ENCODE measurements at places on chromosomes 7 and 10.

GRCh38 chr10:49254556-49255318 is 44.2 kb upstream of the C10orf71 start:
- DNase-seq = no peak

DNA sequence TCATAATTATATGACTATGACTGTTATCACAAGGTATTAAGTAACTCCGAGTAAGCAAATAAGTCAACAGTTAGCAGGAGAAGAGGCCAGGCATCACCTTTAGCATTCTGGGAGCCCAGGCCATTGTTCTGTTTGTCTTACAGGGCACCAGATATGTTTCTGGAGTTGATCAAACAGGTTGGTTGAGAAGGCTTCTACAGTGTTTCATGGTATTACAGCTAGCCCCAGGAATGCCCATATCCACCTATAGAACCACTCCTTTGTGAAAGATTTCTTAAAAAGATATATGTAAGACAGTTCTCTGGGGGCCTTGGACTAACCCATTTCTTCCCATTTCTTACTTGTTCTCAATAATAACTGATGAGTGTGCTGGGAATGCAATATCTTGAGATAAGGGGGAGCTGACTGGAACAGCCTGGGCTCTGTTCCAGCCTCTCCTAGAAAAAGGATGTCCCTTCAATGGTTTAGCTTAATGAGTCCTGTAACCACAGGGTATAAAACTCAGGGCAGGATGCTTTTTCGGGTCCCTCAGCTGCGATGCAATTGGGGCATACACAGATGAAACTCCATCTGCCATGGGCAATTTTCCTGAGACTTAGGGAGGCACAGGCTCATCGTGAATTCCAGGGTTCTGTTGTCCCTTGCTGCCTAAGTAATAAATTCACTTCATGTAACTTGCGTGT is 286.4 kb downstream of the BAMBI start:
- no peak for DNase-seq

DNA sequence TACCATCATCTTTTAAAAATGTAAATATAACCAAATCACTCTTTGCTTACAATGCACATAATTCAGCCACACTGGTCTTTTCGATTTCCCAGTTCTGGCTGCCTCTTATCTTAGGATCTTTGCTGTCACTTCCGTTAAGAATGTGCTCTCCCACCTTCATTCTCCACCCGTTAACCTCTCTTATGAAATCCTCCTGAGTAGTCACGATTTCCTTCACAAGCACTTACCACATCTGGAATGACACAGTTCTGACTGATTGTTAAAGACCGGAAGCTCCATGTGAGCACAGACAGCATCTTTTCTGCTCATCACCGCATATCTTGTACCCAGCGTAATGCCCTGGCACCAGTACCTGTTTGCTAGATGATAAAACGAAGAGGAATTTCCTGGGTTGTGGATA is 84.3 kb downstream of the CUL2 start:
- DNase-seq = no peak

GRCh38 chr10:102113956-102114857 is 6.0 kb downstream of the LDB1 start:
- DNase-seq = no peak

DNA sequence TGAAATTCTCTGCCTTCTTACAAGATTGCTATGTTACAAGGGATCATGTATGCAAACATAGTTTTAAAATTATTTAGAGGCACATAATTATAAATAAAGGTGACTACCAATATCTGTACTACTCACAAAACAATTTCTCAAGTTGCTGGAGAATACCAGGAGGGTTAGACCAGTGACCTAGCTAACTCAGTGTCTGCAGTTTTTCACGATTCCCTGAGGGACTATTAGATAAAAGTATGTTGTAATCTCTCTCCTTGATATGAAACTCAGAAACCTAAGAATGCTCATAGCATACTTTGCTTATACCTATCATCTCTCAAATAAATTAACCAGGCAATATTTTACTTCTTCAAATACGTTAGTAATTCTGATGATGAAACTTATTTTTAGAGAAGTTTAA is 534.0 kb upstream of the ANKRD30A start:
- no peak for DNase-seq

DNA sequence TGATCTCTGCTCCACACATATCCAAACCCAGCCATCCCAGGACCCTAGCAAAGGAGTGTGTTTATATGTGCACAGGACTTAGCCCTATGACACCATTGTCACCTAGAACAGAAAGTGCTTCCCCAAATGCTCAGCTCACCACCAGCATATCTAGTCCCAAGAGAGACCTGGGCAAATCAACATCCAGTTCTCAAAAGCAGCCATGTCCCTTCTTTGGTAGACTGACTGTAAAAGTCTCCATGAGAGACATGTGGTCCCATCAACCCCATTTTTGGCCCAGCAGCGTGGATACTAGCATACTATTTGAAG is 20.9 kb upstream of the ARHGAP22 start:
- no peak for DNase-seq

- DNase-seq = peak; percentile 34
These were observed at the start of gene FAM241B for GRCh38 chr10:69629897-69630650. Gene FAM241B (plus strand): TSS chr10:69630247. CDS start chr10:69631744, 1,497 bp downstream.

DNA sequence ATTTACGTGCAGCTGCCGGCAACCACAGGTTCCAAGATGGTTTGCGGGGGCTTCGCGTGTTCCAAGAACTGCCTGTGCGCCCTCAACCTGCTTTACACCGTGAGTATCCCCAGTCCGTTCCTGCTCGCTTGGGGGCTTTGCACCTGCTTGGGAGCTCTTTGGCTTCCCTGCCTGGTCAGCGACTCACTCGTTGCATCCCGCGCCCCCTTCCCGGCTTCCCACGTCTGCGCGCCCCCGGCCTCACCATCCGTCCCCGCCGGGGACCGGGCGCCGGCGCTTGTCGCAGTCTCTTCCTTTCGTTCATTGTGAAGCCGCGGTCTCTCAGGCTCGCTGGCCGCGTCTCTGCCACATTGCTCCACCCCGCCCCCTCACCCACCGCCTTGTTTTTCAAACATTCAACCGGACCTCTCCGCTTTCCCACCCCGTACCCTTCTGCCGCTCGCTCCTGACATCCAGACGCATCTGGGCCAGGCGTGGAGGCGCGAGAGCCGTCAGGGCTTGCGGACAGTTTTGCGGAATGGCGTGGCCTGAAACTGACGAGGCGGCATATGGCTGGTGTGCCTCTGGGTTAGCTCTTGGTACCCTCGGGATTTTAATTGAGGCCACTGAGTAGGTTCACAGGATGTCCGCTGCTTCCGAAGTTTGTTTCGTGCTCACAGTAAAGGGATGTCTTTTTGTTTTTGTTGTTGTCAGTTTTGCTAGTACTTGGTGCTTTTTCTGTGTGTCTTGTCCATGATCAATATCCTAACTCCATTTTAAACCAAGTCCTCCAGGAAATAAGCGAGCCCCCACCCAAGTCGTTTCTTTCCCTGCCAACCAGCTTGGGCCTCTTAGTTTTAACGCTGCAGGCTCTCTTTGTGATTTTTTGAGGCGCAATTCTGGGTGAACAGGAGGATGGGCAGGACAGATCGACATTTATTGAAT is 639 bp downstream of the TSPAN13 start:
- DNase-seq = peak; percentile 68

GRCh38 chr7:834277-834676 is 2.0 kb downstream of the SUN1 start:
- DNase-seq = no peak

GRCh38 chr10:70132098-70133029 is at the start of gene AIFM2:
Gene AIFM2 (minus strand): TSS chr10:70132825. CDS start chr10:70124084, 8,741 bp downstream.
- DNase-seq = no peak

GRCh38 chr7:84271543-84271942 is 77.0 kb upstream of the SEMA3A start:
- no peak for DNase-seq

DNA sequence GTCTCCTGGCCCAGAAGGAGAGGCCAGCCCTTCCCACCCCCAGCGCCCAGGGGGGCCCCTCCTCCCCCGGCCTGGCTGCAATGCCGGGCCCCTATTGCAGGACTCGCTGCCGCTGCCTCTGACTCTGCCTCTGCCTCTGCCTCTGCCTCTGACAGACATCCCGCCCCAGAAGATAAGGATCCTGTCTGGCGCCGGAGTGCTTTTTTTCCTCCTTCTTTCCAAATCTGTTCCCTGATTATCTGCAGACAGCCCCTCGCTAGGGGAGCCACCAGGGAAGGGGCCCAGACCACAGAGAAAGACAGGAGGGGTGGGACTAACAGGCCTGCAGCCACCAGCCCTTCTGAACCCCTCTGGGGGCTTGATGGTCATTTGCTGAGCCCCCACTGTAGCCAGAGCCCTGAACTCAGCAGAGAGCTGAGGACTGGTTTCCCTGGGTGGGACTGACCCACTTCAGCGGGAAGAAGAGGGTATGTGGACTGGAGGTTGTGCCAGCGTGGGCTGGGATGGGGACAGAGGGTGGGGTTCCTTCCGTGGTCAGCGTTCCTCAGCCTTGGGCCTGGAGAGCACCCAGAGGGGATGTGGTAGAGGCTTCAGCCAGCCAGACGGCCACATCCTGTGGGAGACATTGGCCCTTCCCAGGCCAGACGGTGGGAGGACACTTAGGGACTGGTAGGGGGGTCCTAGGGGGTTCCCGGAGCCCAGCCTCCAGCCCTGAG is 22.8 kb downstream of the UNC5B start:
- DNase-seq = no peak

- no peak for DNase-seq
These were observed 17.6 kb upstream of the FAM221A start for GRCh38 chr7:23662124-23662983.

GRCh38 chr7:80132594-80132993 is 2.0 kb upstream of the GNAI1 start:
- DNase-seq = no peak

GRCh38 chr7:85512790-85513189 is 325.9 kb upstream of the SEMA3D start:
- DNase-seq = no peak

GRCh38 chr7:116528008-116528789 is 3.4 kb downstream of the CAV1 start:
- DNase-seq = no peak

- DNase-seq = no peak
These were observed 91.4 kb downstream of the MTERF1 start for GRCh38 chr7:91789086-91789485.

DNA sequence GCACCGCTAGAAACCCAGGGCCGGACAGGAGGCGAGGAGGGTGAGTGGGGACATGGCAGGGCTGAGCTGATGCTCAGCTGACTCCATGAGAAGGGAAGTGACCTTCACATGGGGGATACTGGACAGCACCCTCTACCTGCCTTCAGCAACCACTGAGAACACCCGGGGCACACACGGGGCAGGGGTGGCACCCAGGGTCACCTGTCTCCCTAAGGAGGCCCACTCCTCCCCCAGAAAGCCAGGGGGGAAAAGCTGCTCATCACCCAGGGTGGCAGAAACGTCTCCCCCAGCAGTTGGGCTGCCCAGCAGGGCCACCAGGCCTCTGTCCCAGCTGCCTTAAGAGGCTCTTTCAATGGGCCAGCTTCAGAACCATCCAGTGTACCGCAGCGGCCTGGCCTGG is 159.7 kb downstream of the RNF216 start:
- DNase-seq = no peak

GRCh38 chr7:158487631-158488151 is 99.9 kb downstream of the PTPRN2 start:
- peak; percentile 94 for DNase-seq

GRCh38 chr7:2688409-2689342 is 674 bp downstream of the AMZ1 start:
- no peak for DNase-seq

GRCh38 chr10:96357038-96357620 is 1.7 kb downstream of the OPALIN start:
- DNase-seq = no peak

- no peak for DNase-seq
These were observed 61.9 kb downstream of the AOC1 start for GRCh38 chr7:150914196-150914595.

GRCh38 chr7:5396542-5396941 is 27.1 kb downstream of the TNRC18 start:
- DNase-seq = no peak

DNA sequence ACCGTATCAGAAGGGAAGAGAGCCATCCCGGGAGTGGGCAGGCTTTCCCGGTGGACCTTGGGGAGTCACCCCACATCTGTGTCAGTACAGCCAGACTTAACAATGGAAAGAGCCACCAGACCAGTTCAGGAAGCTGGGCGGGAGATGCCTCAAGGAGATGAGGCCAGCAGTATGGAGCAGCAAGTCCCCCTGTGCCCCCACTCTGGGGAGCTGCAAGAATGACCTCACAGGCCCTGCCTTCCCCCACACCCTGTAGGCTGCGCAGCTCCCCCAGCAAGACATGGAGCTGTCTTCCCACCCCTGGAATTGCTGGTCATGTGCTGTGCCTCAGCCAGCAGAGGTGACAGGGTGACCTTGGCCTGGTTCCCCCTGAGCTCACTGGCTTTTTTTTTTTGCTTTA is 76.8 kb upstream of the INSIG1 start:
- no peak for DNase-seq

DNA sequence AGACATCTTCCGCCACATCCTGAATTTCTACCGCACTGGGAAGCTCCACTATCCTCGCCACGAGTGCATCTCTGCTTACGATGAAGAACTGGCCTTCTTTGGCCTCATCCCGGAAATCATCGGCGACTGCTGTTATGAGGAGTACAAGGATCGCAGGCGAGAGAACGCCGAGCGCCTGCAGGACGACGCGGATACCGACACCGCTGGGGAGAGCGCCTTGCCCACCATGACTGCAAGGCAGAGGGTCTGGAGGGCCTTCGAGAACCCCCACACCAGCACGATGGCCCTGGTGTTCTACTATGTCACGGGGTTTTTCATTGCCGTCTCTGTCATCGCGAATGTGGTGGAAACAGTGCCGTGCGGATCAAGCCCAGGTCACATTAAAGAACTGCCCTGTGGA is 1.9 kb downstream of the KCND2 start:
- DNase-seq = no peak

- DNase-seq = no peak
These were observed 109.0 kb downstream of the SDHAF3 start for GRCh38 chr7:97226541-97226940.

- DNase-seq = no peak
These were observed 44.7 kb upstream of the PITRM1 start for GRCh38 chr10:3217301-3217700.
